D341Med (cell line): ENCODE measurements at places on chromosomes 5 and 9.

DNA sequence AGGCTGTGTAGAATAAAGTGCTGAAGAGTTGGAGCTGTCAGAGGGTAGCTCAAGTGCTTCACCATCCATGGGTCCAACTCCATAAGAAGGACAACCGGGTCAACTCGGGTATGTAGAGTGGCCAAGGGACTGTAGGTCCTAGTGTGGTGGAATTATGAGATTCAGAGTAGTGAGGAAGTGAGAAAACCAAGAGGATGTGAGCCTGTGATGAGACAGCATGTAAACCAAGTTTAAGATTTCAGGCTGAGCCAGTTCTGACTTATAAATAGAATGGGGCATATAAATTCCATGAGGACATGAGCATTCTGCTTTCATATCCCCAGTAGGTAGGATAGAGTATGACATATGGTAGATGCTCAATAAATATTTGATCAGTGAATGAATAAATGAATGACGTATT lies 96.3 kb downstream of the CFAP95 start:
- no peak for DNase-seq

DNA sequence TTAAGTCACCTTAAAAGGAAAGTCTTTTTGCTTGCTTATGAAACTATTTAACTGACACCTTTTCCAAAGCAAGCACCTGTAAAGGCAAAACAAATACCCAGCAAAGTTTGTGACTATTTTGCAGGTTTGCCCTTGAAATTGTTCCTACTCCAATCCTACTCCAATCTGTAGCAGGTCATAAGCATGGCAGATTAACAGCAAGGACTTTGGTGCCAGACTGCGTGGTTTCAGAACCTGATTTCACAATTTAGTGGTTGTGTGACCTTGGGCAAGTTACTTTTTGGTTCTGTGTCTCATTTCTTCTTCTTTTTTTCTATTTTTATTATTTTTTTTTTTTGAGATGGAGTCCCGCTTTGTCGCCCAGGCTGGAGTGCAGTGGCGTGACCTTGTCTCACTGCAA lies 282.1 kb downstream of the RFX3 start:
- no peak for DNase-seq

- DNase-seq: no peak
Observed at GRCh38 chr5:175384724-175385552, 59.0 kb downstream of the DRD1 start.

- no peak for DNase-seq
Observed at GRCh38 chr5:23648656-23649055, 141.2 kb downstream of the PRDM9 start.

- DNase-seq: no peak
Observed at GRCh38 chr9:102035929-102036328, 297.5 kb upstream of the GRIN3A start.
